HFFc6 (cell line): ENCODE measurements at places on chromosomes 4 and X.
A peak's percentile ranks its signal among the peaks of the same experiment; 100 is the strongest.

- DNase-seq = peak; percentile 20
Observed at GRCh38 chr4:103204111-103204510, 6.0 kb upstream of the CENPE start.

- DNase-seq = no peak
Observed at GRCh38 chrX:81577028-81577427, 375.1 kb downstream of the SH3BGRL start.

GRCh38 chrX:72131317-72132294, at the start of gene RTL5:
Gene RTL5, minus strand, starts transcription at chrX:72131915.
- peak; percentile 85 for DNase-seq

DNA sequence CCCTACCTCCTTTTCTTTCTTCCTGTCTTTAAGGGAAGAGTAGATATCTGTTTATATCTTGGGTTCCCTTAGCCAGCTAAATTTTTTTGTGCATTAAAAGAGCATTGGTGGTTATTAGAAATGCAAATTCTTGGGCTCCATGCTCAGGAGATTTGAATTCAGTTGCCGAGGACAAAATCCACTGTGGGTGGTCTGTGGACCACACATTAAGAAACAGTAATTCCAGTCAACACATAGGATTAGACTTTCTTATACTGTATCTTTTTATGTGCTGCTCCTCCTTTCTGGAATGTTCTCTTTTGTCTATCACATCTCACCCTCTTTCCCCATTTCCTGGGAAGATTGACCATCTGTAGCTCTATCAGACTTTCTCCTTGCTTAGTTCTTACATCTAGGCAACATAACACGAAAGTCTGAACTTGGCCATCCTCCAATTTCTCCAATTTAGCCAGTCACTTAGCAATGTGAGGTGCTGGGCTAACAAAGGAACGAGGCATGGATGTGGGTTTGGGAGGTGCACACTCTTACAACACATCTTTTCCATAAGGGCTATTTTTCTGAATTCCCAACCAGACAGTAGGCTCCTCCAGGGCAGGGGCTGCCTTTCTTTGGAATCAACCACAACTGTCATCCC, 5.3 kb upstream of the PDLIM3 start:
- no peak for DNase-seq

DNA sequence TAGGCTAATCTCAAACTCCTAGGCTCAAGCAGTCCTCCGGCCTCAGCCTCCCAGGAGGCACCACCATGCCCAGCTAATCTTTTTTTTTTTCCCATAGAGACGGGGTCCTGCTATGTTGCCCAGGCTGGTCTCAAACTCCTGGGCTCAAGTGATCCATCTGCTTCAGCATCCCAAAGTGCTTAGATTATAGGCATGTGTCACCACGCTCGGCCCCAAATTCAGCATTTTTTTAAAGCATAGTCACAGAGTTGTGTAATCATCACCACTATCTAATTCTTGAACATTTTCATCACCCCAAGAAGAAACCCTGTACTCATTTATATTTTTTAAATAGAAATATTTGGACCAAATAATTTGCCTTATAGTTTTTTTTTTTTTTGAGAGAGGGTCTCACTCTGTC, 10.3 kb downstream of the CENPI start:
- peak; percentile 62 for DNase-seq

DNA sequence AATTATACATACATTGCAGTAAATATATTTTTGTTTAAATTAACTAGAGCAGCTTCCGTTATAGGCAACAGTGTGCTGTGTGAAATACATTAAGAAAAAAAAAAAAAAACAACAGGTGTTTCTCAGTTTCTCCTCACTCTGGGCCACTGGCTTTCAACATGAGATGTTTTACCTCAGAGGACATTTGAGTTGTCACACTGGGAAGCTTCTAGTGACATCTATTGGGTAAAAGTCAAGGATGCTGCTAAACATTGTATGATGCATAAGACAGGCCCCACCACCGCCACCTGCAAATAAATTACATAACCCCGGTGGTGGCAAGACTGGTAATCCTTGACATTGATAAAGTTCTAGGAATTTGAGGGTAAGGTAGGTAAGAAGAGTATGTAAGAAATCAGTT, 1512.2 kb downstream of the C4orf33 start:
- no peak for DNase-seq

DNA sequence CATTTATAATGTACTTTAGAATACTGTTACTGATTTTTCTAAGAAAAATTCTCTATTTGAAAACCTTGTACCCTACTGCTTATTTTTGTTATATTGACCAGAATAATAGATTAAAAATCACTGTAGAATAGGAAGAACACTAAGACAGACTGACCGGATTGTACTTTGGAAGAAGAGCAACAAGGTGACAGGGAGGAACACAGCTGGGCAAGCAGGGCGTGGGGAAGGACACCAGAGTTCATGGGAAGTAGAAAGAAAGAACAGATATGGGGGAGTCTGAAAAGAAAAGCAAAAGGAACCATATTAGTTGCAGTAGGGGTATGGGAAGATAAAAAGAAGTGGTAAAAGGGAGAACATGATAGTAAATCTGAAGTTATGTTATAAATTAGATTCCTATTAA, 38.6 kb downstream of the TXK start:
- no peak for DNase-seq

GRCh38 chr4:21514022-21514694, 434.4 kb downstream of the KCNIP4 start:
- no peak for DNase-seq

- DNase-seq = no peak
Observed at GRCh38 chr4:37909332-37910090, 18.6 kb downstream of the TBC1D1 start.

- no peak for DNase-seq
Observed at GRCh38 chr4:114334884-114335330, 263.7 kb upstream of the UGT8 start.

DNA sequence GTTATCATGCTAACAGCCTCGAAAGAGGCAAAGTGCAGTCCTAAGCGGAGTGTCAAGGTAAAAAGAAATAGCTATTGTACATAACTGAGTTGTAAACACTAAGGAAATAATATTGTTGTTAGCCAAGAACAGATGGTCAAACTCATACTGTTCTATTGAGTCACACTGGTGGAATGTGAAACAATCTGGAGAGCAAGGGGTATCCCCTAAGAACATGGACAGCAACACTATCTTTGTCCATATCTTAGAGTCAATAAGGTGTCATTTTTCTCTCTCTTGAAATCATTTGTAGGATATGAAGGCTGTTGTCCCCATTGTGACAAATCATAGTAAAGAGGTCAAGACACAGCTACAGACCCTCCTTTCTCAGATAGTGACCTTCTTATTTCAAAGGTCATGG, 4.5 kb upstream of the PDGFC start:
- peak; percentile 75 for DNase-seq

GRCh38 chr4:36128689-36129088, 115.6 kb downstream of the ARAP2 start:
- DNase-seq = no peak

GRCh38 chr4:159552979-159553768, 450.3 kb downstream of the RAPGEF2 start:
- no peak for DNase-seq

GRCh38 chr4:82890528-82890900, 439 bp downstream of the SEC31A start:
- DNase-seq = peak; percentile 10

DNA sequence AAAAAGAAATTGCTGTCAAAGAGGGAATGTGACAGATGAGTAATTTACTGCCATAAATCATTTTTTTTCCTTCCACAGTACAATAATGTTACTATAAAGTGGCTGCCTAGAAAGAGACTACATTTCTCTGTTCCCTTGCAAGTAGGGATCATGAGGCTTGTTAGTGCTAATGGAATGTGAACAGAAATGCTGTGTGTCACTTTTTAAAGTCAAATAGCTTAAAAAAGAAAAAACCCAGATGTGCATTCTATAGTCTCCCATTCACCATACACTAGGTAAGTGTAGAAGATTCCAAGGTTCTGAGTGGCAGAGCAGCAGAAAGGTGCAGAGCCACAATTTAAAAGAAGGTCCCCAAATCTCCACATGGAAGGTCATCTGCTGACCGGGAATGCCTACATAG, 328.4 kb downstream of the CAMK2D start:
- DNase-seq = no peak

- no peak for DNase-seq
Observed at GRCh38 chr4:30256116-30256832, 463.9 kb upstream of the PCDH7 start.

DNA sequence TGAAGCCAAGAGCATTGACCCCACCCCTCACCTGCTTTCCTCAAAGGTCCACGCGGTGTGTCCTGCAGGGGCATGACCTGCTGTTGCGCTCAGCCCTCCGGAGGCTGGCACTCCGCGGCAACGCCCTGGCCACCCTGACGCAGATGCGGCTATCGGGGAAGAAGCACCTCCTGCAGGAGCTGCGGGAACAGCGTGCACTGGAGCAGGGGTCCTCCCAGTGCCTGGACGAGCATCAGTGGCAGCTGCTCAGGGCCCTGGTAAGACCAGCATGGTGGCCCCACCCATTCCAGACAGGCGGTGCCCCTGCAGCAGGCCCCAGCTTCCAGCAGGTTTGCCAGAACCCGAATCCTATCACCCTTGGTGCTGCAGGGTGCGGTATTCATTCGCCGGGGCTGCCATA, 86.0 kb downstream of the EVC start:
- DNase-seq = no peak

- DNase-seq = no peak
Observed at GRCh38 chrX:34562006-34562405, 95.1 kb downstream of the TMEM47 start.

DNA sequence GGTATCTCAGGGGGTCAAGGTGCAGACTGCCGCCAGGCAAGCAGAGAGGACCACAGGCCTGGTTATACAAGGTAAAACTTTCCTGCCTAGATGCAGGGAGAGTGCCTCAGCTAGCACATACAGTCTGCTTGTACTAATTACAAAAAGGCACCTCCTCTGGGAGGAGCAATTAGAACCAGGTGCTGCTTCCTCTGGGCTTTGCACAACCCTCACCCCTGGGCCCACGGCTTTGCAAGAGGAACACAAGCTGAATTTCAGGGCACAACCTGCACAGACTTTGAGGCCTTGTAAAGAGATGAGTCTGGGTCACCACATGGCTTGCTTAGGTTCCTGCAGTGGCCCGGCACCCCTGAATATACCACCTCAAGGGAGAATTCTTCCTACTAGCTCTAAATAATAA, 9.2 kb upstream of the CITED1 start:
- no peak for DNase-seq

DNA sequence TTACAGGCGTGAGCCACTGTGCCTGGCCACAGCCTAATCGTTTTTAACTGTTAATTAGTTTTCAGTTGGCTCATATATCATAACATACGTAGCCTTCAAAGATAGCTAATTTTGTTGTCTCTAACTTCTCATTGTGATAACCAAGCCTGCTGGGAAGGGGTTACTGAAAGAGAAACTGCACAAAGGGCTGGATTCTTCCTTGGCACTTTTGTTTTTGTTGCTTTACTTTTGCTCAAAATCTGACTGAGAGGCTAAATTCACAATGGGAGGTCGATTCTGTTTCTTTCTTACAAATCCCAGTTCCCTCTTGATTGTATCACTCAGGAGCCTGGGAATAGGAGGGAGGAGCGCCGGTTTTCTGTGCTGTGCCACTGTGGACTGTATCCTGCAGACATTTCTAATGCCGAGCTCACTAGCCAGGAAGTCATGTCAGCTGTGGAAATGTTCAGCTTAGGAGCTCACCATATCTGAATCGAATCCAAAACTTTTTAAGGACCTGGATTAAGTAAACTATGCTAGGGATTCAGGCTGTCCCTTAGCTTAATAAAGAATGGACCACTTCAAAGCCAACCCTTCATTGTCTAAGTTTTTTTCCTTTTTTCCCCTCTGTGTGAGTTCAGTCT, 120.5 kb upstream of the FAT1 start:
- DNase-seq = peak; percentile 56
